ENCODE measurements at places on chromosomes 7 and 10.
A peak's percentile ranks its signal among the peaks of the same experiment; 100 is the strongest.

DNA sequence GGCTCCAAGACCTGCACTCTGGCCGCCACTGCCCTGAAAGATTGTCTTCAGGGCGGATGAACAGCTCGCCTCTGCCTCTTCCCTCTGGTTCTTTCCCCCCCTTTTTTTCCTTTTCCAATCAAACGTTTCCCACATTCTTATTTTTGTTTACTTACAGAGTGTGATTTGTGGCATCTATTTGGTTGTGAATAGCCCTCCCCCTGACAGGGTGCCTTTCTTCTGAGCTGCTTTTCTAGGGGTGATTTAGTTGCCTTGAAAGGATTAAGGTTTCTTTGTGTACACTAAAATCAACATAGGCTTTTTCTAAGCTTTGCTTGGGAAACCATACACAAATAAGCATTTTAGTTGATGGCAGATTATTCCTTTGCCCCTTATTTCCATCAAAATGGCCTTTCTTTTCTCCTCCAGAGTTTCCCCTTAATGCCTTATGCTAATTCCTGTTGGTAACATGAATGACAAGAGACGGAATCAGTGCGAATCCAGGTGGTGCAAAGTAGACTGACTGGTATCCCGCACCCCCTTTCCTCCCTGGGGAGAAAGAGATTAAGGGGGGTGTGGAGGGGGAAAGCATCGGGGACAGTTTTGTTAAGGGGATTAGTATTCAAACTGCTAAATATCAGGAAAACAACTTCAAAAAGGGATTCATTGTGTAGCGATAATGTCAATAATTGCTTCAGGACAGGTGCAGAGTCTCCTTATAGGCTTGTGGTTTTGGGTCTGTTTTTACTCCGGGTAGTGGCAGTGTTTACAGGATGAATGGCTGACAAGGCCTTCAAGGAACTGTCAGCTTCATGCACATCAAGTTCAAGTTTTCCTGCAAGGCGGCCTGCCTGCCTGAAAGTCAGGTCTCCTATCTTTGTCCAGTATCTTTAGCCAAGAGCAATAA is 431.6 kb upstream of the GALNT17 start:
- no peak for DNase-seq

GRCh38 chr10:78865931-78866717 is 202.6 kb upstream of the ZMIZ1 start:
- no peak for DNase-seq

DNA sequence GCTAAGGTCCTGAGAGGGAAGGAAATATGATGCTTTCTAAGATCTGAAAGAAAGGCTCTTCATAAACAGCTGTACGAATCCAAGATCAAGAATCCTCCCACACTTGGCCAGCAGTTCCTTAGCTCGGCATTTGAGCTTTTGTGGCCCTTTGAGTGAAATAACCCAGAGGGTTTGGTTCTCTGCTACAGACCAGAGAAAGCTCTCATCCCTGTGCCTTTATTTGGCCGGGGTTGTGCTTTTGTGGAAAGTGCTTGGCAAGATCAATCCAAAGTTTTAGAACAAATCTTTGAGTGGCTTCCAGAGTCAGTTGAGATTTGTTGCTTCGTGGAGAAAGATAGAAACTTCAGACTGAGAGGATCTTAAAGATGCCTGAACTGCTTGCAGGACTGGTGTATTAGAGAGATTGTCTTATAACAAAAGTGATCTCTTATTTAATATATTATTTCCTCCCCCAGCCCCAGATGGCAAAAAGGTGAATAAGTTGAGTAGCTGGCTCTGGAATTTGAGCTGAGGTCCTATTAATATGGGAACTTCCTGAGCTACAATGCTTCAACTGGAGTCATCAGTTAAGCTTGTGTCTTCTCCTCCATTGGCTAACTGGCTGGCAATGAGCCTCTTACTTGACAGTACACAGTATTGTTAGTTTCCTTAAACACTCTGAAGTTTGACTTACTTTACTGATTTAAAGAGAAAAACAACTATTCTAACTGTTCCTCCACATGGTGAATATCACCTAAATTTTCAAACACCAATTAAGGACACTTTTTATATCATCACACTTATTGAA is 687.3 kb downstream of the MAGI2 start:
- DNase-seq = no peak

GRCh38 chr7:82172017-82172416 is 271.6 kb downstream of the CACNA2D1 start:
- no peak for DNase-seq

- no peak for DNase-seq
These were observed 1.9 kb upstream of the HBP1 start for GRCh38 chr7:107166736-107167426.

GRCh38 chr7:125057963-125058362 is 128.3 kb upstream of the POT1 start:
- DNase-seq = no peak

DNA sequence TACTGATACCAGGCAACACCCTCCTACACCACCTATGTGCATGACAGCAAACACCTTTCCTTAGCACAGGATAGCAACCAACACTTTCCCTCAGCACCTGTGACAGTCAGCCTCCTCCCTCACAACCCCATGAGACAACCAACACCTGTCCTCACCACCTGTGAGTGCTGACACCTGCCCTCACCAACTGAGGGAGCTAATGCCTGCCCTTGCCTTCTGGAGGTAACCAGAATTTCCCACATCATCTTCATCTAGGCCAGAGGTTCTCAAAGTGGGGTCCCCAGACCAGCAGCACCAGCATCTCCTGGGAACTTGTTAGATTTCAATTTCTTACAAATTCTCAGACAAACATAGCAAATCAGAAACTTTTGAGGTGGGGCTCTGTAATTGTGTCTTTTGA is 112.5 kb downstream of the GRID1 start:
- no peak for DNase-seq

- DNase-seq = no peak
These were observed 38.0 kb downstream of the PSAP start for GRCh38 chr10:71812913-71813590.

GRCh38 chr7:1902231-1902855 is 232.3 kb downstream of the ELFN1 start:
- no peak for DNase-seq

- no peak for DNase-seq
These were observed 113.3 kb upstream of the CREB5 start for GRCh38 chr7:28298870-28299518.

- peak; percentile 41 for DNase-seq
These were observed at the start of gene GSTO1 for GRCh38 chr10:104254493-104255310. Gene GSTO1, plus strand, starts transcription at chr10:104254892. Its CDS starts 37 bp downstream, at chr10:104254929.

DNA sequence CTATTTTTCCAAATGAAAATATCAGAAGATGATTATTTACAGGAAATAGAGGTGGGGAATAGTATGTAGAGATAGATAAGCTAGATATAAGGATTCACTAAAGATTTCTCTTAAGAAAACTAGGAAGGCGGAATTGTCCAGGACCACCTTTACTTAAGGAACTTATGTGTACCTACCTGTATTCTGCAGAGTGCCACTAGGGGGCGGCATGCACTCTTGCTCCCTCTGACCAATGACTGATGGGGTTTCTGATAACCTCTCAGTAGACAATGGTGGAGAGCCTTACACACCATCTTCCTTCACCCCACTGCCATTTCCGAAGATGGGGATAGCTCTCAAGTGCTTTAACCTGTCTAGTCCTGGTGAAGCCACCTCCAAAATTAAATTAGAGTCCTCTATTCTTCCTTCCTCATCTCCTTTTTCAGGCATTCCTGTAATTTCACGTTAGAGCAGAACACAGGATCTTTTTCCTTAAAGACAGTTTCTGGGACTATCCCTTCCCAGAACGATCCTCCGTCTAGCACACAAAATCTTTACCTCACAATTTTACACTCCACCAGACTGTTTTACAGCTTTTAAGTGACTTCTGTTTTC is 453.1 kb downstream of the SORCS1 start:
- DNase-seq = peak; percentile 32

DNA sequence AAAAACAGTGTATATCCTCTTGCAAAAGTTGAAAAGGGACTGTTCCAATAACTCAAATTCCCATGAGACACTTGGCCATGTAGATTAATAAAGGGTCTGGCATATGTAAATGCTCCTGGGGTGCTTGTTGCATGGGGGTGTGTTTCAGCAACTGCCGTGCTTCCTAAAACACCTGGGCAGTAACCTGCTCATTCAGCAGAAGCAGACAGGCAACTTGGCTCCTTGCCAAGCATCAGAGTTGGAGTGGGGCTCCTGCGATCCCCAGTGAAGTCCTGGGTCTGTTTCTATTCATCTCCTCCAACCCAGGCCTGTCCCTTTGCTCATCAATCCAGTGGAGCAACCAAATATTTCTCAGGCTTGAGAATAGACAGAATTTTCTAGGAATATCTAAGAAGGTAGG is 42.2 kb upstream of the ADAM12 start:
- DNase-seq = no peak

DNA sequence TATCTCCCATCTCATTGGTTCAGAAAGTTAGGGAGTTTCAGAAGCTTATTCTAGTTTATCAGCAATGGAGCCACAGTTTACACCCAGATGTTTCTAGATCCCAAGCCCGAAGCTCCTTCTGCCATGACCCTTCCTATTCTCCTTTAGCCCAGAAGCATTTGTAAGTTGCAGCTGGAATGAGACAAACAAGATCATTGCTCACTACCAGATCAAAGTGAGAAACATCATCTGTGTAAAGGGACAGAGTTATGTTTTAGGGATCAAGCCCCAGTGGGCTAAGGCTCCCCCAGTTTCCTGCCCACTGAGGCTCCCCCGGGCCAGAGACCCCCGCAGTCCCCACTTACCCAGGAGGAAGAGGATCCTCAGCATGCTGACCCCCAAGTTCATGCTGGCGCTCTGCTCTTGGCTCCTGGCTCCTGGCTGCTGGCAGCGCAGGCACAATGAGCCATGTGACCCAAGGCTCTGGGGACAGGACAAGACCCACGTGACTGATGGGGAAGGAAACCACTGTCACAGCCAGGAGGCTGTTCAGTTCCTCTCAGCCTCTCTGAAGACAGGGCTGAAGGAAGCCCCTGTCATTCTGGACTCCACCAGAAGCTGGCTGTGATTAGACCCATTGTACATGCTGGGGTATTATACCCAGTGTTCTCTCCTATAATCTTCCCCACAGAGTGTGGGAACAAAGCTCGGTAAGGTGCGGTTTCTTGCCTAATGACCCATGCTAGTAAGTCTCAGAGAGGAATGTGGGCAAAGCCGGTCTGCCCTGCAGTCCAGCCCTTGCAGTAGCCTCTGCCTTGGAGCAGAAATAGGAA is at the start of gene TMEM273:
Gene TMEM273, minus strand, starts transcription at position 442 of the 812 bp plus-strand sequence. Its CDS starts 55 bp downstream, at position 387.
- DNase-seq = no peak

GRCh38 chr10:118551535-118552100 is 43.8 kb downstream of the PRLHR start:
- DNase-seq = no peak

DNA sequence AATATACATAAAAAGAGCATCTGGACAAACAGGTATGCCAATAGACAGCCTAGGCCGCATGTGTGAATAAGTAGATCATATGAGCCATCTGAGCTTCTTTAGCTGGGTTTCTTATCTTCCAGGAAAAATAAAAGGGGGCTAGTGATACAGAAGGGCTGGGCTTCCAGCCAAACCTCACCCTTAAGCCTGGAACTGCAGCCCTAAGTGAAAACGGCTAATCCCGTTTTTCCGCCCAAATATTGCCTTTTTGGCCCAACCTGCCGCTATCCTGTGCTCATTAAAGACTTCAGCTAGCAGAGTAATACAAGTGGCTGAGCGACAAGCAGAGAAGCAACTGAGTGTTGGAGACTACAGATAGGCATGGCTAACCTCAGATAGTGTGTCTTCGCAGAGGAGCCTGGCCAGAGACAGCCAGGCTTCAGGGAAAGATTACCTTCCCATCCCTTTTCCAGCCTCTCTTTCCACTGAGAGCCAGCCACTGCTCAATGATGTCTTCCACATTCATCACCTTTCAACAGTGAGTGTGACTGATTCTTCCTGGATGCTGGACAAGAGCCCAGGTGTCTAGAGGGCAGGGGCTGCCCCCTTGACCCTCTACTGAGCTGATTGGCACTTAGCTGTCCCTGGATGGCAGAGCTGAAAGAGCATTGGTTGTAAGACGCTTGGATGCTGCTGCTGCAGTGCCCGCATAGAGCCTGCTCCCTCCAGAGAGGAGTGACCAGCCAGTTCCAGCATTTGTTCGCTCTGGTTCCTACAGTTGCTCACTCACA is 108.9 kb downstream of the ITGB8 start:
- DNase-seq = no peak

DNA sequence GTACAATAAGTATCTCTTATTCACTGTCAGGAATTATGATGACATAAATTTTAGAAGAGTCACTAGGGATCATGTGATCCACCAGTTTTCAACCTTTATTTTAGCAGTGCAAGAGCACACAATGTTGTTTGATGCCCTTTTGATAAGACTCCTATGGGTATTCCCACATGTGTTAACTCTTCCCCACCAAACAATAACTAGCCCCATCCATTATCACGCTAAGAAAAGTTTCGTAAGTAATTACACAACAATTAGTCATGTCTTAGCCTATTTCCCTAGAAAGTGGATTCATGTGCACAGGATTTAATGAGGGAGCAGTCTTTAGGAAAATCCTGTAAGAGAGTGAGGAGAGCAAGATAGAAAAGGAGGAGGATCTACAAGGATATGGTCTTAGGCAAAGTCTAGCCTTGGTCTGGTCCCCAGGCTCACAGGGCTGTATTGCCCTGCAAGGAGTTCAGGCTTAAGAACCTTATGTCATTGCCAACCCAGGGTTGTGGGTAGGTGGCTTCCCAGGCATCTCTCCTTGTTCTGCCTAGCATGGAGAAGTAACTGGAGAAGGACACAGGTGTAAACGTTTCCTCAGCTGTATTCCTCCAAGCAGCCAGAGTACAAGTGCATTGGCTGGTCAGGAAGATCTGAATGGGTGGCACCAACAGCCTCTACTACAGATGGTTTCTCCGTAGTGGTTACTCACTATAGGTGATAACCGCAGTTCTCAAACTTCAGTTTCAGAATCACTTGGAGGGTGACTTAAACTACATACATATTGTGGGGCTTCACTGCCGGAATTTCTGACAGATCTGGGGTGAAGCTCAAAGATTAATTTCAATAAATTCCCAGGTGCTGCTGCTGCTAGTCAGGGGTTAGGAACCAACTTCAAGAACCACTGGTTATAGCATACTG is 574.5 kb downstream of the SUGCT start:
- no peak for DNase-seq

GRCh38 chr10:103466734-103467133 is 8.0 kb upstream of the CALHM1 start:
- no peak for DNase-seq

- no peak for DNase-seq
These were observed 54.3 kb downstream of the PODXL start for GRCh38 chr7:131501930-131502685.

DNA sequence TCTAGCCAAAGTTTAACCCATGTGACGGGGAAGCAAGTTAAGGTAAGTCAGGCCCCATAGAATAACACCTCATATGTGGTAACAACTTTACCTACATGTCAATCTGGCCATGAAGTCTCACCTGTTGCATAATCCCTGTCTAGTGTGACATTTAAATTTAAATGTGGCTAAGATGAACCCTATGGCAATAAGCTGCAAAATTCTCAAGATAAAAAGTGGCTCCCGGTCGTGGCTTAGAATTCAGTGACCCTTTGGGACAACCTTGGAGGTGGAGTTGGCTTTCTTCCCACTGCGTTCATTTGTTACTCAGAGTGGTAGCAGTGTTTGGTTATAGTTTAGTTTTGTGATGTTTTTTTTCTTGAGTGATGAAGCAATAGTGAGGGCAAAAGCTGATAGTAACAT is 90.6 kb downstream of the ARID5B start:
- no peak for DNase-seq

All from stimulated activated CD4-positive, alpha-beta T cell treated with anti-CD3 and anti-CD28 coated beads, Interleukin-2, amount 100 ng/mL, for 48 hours (primary cell).